Stimulated activated CD4-positive, alpha-beta T cell treated with anti-CD3 and anti-CD28 coated beads, TNF-alpha, amount 100 ng/mL, for 4 hours (primary cell): ENCODE measurements at places on chromosomes 6 and 20.

- no peak for DNase-seq
These were observed 107.8 kb downstream of the TOX2 start for GRCh38 chr20:44022464-44022863.

- DNase-seq: no peak
These were observed 190.2 kb downstream of the TSHZ2 start for GRCh38 chr20:53162251-53162835.

GRCh38 chr6:30227763-30228487, 14.7 kb upstream of the TRIM26 start:
- no peak for DNase-seq

DNA sequence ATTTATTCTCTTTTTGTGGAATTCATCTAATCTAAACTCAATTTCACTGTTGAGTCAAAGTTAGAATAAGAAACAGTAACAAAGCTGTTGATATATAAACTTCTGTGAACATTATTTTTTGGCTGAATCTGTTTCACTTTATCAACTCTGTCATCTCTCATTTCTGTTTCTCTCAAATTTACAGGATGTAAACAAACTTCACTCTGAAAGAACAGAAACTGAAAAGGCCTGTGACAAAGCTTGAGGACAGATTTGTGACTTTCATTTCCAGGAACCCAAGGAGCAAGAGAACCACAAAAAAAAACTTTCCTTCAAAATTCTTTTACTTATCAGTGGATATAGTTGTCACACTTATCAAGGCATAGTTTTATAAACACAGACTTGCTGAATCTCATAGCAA, 447.9 kb upstream of the OPRM1 start:
- no peak for DNase-seq

DNA sequence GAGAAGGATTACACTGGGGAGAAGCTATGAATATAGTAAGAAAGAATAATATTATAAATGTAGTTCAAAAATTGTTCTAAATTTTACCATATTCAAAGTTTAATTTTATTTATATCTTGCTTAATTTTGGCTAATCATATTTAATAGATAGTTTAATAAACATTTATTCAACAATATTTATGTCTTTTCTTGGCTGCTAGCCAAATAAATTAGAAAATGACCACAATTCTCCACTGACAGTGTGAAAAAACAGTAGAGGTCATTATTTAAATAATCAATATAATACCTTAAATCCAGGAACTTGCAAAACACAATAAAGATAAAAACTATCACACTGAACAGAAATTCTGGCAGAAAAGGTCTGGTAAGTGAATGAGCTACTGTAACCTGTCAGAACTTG, 145.9 kb downstream of the IPCEF1 start:
- no peak for DNase-seq

DNA sequence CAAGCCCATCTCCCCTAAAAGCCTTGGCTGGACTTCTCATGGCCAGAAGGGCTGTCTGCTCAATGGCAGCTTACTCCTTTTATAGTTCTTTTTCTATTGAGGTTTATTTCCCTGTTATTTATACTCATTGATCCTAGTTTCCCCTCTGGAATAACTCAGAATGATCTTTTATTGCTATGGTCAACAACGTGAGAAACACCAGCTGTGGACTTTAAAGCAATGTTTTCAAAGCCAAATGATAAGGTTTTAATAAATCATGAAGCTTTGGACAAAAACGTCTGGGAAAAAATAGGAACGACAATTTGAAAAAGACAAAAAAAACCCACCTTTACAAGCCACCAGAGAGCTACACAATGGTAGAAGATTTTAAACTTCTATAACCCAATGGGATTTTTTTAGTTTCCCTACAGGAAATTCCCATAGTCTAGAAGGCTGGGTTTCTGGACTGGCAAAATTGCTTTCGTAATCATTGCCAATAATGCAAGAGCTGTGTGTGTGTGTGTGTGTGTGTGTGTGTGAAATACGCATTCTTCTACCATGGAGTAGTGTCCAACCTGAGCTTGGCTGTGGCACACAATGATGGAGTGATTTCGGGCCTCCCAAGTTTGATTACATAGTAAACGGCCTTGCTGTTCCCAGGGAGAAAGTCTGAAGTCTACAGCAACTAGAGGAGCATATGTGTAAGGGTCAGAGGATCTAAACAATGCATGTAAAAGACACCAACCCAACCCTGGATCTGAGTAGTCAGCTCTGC, 396.0 kb downstream of the SYNE1 start:
- no peak for DNase-seq

DNA sequence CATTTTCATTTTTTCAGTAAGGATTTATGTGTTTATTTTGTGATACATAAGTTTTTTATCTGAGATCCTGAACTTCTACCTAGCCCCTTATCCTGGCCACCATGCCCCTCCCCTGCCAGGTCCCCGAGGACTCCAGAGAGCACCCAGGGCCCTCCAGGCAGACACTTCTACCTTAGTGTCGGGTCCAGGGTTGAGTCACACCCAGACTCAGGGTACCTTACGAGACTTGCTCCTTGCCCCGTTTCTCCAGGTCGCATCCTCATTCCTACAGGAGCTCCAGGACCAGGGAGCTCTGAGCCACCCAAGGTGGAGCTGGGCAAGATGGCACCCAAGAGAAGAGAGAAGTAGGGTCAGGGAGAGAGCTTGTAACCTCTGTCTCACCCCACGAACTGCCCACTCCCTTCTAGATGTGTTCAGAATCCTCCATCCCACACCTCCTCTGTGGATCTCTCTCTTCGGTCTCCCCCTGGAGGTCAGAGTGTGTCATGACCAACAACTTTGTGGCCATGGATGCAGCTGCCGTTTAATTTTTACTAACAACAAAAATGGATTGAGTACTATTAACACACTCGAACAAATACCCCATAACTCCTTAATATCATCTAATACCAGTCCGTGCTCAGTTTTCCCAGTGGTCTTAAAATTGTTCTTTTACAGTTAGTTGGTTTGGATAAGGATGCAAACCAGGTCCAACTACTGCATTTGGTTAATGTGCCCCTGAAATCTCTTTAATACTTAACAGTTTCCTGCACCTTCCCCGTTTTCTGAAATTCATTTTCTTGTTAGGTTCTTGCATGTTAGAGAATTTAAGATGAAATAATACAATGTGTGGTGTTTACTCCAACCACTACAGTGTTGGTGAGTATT, 130.6 kb upstream of the INSM1 start:
- DNase-seq: no peak

- no peak for DNase-seq
These were observed 8.5 kb downstream of the QRSL1 start for GRCh38 chr6:106637717-106638341.

GRCh38 chr20:59007665-59008511, 834 bp upstream of the CTSZ start:
- no peak for DNase-seq

DNA sequence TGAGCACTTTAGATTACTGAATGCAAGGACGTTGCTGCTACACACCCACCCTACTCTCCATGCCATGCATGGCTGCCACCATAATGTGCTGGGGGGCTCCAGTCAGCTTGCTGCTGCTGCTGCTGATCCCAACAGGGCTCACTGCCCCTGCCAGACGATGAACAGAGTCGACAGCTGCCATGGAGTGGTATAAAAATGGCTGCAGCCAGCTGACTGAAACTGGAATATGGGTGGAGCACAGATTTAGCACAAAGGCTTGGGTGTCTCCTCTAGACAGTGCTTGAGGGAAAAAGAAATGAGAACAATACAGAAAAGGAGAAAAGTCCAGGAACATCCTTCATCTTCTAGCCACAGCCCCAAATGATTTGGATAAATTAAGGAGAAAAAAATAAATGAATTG, 150.7 kb downstream of the PDSS2 start:
- no peak for DNase-seq

DNA sequence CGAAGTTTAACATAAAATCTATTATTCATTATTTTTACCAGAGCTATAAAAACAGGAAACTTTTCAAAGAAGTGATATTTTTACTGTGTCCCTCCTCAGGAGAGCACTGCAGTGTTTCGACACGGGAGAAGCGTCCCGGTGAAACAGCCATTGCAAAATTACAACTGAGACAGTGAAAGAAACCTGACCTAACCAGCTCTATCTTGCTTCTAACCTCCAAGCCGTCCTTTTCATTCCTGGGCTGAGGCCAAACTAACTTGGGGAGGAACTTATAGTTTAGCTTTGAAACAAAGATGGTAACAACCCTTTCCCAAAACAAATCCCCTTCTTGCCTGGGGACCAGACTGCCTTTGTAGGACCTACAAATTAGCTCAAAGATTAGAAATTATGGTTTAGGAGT, 79.2 kb downstream of the WDR27 start:
- no peak for DNase-seq

DNA sequence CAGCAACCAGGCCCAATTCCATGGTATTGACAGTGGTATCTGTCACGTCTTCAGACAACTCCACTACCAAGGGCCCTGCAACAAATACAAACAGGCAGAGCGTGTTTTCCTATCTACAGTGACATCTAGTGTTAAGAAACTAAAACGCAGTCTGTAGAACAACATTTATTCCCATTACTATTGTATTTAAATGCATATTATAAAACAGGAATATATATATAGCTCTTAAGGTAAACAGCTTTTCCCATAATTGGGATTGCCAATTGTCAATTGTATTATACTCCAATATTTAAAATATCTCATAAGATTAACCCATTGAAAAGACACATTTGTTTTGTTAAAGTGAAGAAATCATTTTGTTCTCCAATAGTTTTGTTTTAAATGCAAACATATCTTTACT, 97.2 kb downstream of the KIF16B start:
- no peak for DNase-seq

- no peak for DNase-seq
These were observed 141.5 kb downstream of the GMDS start for GRCh38 chr6:2103765-2104523.

- no peak for DNase-seq
These were observed 62.4 kb downstream of the TENT5A start for GRCh38 chr6:81690073-81690472.

GRCh38 chr6:89281779-89282246, 33.3 kb downstream of the GABRR2 start:
- DNase-seq: no peak

DNA sequence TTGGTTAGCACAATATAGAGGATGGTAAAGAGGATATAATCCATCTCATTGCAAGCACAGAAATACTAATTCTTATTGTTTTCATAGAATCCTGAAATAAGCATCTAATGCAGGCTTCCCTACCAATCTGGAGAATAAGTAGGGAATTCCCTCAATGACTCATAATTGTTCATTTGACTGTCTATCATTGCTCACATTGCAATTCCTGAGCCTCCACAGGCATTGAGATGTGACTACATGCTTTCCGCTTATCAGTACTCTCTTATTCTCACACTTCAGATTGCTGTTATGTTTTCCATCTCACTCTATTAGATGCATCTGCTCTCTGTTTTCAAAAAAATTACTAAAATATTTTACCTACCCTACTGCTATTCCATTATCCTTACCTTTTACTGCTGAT, 216.2 kb upstream of the PRSS16 start:
- DNase-seq: no peak

DNA sequence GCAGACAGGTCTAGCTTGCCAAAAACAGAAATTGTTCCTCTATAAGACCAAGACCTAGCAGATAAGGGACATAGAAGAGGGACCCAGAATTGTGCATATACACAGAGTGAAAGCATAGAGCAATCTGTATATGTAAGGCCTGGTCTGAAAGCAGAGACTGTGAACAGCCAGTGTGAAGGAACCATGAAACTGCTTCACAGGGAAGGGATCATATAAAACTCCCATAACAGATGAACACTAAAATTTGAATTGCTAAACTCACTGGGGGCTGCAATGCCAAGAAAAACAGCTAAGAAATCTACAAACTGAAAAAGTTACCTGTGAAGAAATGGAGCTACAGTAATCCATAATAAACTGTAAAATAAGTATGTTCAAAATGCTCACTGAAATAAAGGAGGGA, 7.0 kb downstream of the ZUP1 start:
- DNase-seq: no peak

DNA sequence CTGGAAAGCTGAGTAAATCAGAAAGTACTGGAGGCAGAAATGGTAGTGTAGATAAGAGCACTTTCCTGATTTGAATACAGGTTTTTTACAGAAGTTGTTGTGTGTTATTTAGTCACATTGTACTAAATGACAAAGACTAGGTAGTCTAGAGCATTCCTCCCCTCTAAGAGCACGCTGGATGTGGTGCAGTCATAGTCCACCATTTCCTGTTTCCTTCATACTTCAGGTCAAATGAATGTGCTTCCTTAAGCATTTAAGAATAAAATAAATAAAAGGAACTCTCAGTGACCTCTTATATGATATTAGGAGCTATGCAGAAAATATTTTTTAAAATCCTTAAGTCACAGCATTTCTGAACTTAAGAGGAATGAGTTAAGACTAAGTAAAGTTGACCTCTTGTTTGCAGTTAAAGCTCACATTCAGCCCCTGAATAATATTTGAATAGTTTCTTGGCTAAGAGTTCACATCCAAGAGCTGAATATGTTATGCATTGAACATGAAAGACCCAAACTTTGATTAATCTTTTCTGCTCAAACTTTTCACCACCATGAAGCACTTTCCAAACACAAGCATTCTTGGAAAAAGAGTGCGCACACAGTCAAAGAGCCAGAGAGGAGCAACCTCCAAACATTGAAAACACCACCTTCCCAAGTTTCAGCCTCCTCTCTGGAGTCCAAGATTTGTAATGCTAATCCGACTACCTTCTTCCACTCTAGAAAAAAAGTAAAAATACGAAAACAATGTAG, 53.4 kb upstream of the TMEM30A start:
- no peak for DNase-seq

- DNase-seq: no peak
These were observed 229.4 kb downstream of the TSHZ2 start for GRCh38 chr20:53201588-53201987.

DNA sequence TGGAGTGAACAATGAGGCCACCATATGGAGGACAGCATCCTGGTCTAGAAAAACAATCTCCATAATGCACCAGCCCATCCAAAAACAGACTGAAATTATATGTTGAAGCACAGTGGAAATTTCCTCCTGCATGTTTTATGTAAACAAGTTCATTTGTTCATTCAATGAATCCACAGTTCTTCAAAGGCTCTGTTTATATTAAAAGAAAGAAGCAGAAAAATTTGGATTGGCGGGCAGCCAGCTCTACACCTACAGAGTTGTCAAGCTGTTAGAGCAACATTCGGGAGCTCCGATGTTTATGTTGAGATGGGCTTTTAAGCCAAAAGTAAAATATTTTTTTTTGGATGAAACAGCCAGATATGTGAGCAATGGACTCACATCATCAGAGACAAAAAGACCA, 395.3 kb upstream of the SULF2 start:
- DNase-seq: no peak

- DNase-seq: peak; percentile 51
These were observed 29.9 kb upstream of the ZNF184 start for GRCh38 chr6:27502508-27503435.

GRCh38 chr6:130973521-130974277, 89.3 kb downstream of the EPB41L2 start:
- no peak for DNase-seq

DNA sequence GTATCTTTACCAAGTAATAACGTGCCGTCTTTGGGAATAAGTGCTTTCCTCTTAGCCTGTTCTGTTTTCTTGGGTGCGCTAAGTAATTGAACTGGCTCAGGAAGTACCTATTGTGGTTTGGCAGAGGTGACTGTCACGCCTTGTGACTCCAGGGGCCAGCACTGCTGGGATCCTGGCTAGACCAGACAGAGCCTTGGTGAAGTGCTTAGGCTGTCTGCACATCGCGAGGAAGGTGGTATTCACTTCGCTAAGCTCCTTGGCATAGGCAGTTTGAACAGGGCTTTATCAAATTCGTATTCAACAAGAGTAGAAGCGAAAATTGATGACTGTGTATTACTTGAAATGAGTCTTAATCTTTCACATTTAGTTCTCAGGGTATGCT, 17.6 kb downstream of the PRDM1 start:
- DNase-seq: no peak
